ENCODE measurements at places on chromosomes 7 and 10. TPM values are rescaled to one million over a fixed set of nuclear protein-coding genes. Genes with fewer than 3 reads are reported as not detected.
A peak's percentile ranks its signal among the peaks of the same experiment; 100 is the strongest.

DNA sequence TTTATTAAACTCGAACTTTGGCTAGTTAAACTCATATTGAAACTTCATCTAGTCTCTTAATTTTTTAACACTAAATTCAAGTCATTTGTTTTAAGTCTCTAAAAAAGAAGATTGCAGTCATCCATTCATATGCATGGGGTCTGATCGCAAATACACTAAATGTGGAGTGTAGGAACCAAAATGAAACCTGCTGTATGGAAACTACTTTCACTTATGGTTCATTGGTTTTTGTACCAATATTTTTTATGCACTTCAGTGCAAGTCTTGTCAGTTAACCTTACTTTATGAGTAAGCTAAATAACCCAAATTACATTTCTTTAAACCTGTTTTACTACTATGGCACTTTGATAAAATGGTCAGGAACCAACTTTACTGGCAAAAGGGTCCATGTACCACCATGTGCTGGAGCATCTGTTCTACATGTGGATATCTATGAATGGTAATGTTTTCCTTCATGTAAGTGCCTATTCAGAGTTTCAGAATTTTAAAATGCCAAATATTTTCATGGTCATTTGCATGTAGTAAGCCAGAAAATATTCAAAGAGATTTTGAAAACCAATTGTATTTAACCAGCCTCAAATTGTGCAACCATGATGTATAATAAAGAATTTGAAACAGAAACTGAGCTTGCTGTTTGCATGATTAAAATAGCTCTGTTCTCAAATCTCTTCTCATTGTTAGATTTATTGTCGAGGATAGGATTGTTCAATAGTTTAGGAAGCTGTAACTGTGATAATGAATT is 7.6 kb upstream of the SUPV3L1 start:
- no peak for DNase-seq

Gene ANXA8L1
- total RNA-seq = not detected

GRCh38 chr10:113000876-113001598 is 51.0 kb downstream of the TCF7L2 start:
- no peak for DNase-seq

DNA sequence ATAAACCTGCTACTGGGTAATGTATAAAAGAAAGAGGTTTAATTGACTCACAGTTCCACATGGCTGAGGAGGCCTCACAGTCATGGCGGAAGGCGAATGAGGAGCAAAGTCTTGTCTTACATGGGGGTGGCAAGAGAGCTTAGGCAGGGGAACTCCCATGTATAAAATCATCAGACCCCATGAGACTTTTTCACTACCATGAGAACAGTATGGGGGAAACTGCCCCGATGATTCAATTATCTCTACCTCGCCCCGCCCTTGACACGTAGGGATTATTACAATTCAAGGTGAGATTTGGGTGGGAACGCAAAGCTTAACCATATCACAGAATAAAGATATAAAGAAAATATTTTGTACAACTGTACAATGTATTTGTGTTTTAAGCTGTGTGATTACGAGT is 39.4 kb upstream of the PLCE1 start:
- no peak for DNase-seq

Gene TUBAL3
- not detected for total RNA-seq

DNA sequence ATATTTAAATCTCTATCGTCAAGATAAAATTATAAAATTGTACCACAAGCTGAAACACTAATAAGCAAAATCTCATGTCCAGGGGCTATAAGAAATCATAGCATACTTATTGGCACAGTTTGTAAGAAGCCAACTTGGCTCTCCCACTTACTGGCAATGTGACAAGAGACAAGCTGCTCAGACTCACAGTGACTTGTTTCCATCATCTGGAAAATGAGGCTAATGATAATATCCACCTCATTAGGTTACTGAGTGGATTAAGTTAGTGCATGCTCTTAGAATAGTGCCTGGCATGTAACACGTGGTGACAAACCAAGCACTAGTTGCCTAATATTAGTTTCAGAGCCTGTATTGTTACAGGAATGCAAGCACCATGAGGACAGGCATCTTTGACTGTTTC is 234.4 kb downstream of the GLI3 start:
- no peak for DNase-seq

Gene CCNJ
- total RNA-seq = 4.6 TPM

DNA sequence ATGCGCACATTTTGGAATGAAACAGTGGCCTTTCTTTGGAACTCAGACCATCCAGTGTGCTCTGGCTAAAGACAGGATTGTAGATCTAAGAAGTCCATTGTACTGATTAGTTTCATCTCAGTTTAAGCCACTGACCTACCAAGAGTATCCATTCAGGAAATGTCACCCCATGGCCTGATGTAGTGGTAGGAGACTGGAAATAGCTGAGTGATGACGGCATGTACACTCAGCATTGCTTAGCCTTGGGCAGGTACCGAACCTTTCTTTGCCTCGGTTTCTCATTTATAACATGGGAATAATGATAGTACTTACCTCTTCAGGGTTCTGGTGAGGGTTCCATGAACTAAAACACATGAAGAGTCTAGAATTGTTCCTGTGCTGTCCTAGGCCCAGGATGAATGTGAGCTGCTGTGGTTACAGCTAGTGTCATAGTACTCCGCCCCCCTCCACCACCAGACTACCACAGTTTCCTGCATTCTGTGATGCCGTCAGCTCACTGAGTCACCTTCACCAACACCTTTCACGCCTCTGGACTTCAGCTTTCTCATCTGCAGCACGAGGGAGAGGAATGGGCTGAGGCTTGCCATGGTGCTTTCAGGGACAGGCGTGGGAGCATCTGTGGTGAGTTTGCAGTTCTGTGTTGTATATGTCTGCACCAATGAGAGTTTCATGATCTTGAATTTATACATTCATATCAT is 484.0 kb upstream of the GALNT17 start:
- peak; percentile 97 for DNase-seq
